ENCODE measurements at places on chromosomes 5 and 9.
A peak's percentile ranks its signal among the peaks of the same experiment; 100 is the strongest.

DNA sequence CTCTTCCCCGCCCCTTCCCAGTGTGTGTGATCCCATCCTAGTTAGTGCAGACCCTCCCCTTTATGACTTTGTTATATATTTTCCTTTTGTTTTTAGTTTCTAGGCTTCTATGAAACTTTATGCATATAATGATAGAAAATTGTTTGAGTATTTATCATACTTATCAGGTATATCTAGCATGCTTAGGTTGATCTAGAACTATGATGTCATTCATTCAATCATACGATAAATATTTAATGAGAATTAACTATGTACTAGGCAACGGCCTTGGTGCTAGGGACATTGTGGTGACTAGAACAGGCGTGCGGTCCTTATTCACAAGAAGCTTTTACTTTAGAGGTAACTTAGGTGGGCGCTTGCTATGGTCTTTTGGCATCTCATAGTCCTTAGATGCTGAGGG is 13.6 kb upstream of the ANKRD55 start:
- DNase-seq: no peak

DNA sequence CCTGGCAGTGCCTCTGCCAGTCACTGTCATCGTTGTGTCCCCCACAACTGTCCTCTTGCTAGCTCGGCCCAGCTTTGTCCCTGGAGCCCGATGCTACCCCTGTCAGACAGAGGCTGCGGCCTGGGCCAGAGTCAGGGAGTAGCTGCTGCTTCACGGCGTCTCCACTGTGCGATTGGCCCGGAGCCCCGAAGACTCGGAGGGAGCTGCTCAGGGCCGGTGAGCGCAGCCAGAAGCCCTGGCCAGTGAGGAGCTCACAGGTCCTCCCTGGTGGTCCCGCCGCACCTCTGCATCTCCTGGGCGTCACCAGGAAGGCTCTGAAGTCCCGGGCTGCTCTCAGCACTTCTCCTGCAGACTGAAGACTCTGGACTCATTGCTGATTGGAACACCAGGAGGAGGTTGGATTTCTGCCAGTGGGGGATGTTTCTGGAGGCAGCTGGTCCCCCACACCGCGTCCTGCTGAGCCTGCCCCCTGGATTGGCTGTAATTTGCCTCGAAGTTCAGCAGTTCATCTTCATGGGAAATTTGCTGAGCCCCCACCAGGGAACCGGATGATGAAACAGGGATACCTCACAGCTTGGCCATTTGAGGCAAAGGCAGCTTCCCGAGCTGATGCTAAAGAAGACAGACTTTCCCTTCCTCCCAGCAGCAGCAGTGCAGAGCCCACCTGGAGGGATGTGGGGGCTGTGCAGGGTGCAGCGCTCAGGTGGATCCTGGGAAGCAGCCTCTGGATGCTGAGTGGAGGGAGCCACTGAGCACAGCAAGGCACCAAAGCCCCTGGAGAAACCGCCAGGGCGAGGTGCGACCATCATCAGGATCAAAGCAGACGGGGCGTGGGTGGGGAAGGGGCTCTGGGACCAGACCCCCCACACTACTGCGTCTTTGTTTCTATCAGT is 45.6 kb downstream of the USP20 start:
- DNase-seq: no peak

- DNase-seq: peak; percentile 44
Observed at GRCh38 chr9:106784076-106784475, 78.9 kb upstream of the ZNF462 start.

DNA sequence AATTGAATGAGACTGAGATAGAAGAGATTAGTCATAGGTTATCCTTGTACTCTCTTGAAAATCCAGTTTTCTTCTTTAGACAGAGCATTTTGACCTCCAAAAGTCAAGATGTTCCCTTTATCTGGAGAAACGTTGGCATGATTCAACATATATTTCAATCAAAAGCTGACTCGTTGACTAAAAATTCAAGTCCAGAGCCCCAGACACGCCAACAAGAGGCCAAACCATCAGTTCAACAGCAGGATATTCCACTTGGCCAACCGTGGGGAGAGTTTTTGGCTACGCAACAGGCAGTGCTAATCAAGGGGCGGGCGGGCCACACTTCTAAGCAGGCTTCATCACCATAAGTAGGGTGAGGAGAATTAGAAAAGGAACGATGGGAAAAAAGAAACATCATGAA is 119.1 kb downstream of the SLIT3 start:
- no peak for DNase-seq

DNA sequence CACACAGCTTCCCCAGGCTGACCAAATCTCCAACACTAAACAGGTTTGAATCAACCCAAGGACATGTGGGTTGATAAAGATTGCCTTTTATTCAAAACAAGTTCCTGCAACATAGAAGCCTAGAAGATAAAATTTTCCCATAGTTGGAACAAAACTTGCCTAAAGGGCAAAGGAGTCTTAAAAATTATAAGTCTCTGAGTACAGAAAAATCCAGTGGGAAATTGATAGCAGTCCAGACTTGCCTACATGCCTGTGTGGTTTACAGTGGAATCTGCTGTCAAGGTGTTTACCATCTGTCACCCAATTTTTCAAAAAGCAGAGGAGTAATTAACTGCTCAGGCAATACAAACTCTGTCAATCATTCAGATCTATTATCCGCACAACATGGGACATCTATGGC is 168.2 kb downstream of the PPP2R2B start:
- DNase-seq: no peak

DNA sequence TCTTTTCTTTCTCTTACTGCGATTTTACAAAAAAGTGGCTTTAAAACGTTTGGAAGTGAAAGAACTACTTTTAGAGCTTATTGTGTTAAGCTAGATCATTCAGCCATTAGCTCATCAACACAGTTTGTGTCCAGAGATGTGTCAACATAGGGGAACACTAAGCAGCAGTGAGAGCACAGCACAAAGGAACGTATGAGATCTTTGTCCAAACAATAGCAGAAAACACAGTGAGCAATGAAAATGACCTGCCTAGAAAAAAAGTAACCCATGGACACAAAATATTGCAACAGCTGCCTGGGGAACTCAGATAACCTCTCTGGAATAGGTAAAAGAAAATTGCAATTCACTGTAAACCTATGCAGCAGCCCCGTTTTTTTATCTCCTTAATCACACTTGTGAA is 372.5 kb downstream of the ARHGEF28 start:
- DNase-seq: peak; percentile 75

- no peak for DNase-seq
Observed at GRCh38 chr9:138112090-138112748, 234.6 kb downstream of the CACNA1B start.

DNA sequence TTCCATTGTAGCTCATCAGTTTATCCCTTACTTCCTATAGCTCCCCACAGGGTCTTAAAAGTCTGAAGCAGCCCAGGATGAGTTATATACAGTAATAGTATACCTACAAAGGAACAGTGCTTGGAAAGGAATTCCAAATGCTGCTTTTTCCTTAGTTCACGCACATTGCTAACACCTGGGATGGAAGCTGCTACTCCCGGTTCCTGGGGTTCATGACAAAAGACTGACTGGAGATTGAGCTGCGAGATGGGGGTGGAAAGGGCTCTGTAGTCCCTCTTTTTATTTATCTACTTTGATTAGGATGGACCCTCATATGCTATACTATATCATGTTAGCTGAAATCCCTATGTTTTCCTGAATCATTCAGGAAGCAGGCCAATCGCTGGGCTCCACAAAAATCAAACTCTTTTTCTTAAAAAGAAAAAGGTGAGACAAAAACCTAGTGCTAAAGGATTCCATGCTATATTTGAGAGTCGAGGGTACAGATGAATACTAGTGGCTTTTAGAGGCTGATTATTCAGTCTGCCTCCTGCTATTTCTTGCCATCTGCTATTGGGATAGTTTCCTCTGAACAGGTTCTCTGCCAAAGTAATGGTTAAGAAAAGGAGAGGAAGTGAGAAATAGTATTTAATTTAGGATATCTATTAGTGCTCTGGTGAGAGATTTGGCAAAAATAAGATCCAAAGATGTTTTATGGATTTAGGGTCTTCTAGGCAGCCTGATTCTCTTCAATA is 81.2 kb downstream of the MRPS27 start:
- DNase-seq: no peak

DNA sequence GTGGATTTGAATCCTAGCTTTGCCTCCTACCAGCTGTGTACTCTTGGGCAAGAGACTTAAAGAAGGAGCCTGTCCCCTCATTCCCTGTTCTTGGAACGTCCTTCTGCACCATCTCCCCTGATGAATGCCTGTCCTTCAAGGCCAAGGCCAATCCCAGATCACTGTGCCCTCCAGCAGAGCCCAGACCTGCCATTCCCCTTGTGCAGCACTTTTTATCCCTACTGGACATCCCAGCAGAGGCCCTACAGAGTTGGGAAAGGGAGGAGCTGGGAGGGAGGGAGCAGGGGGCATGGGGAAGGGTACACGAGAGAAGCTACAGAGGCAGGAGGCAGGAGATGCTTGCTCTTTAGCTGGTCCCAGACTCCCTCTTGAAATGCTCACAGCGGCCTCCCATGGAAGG is 223.9 kb downstream of the PBX3 start:
- DNase-seq: no peak

GRCh38 chr9:37801287-37801850 is 772 bp downstream of the DCAF10 start:
- DNase-seq: peak; percentile 29

DNA sequence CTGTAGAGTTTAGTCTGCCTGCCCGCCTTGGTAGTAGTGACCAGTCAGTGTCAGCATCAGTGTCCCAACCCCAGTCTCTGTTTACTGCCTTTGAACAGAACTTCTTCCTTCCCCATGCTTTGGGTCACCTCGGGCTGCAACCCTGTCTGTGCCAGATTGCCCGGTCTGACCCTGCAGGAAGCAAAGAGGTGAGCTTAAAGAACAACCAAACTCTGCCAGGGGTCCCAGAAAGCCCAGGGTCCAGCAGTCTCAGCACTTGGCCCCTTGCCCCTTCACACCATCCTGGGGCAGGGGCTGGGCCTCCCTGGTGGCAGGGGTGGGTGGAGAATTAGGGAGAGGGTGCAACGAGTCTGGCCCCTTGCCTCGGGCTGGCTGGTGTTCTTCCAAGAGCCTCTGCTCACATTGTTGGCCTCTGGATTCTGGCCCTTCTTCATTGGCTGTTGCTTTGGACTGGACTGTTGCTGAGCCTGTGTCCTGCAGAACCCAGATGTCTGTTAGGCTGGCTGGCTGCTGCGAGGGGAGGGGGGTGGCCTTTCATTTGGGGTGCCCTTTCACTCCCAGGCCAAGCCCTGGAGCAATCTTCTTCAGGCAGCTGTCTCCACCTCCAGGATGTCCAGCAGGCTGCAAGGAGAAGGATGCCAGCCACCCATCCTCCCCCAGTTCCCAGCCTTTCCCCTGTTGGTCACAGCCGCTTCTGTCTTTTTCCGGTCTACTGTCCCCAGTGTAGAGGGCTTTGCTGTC is 51.2 kb downstream of the SAR1B start:
- no peak for DNase-seq

DNA sequence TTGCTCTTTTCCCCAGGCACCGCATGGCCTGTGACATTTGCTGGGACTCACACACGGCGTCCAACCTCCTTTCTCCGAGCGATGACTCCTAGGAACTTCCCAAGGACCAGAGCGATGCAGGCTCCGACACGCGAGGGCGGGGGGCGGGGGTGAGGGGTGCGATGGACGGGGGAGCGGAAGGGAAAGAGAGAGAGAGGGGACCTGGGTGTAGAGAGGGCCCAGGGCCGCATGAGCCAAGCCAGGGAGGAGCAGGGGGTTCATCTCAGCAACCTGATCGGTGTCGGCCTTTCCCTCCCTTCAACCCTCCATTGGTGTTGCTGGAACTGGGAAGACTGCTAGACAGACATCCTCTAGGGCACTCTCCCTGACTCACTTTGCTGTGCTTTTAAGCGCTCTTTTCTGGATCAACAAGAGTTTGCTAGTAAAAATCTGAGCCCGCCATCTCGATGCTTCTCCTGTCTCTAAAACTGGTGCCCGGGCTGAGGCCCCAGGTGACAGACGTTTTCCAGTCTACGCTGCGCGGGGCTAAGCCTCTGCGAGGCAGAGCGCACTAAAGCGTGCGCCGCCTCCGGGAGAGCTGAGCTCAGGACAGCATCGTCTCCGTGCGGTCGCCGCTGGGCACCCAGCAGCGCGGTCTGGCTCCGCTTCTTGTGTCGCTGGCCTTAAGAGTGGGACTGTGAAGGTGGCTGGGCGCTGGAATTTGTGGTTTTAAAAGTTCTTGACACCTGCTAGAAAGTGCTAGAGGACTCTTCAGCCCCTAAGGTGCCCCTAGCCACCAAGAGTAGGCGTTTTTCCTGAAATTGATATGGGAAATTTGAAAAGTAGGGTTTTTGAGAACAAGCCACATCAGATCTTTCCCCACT is 1.0 kb upstream of the TSLP start:
- no peak for DNase-seq

GRCh38 chr5:136191304-136192014 is 1.5 kb downstream of the SMIM32 start:
- DNase-seq: peak; percentile 43

GRCh38 chr5:166068547-166069335 is 2222.7 kb upstream of the WWC1 start:
- DNase-seq: no peak

GRCh38 chr5:133200256-133200655 is 148.4 kb downstream of the HSPA4 start:
- no peak for DNase-seq

DNA sequence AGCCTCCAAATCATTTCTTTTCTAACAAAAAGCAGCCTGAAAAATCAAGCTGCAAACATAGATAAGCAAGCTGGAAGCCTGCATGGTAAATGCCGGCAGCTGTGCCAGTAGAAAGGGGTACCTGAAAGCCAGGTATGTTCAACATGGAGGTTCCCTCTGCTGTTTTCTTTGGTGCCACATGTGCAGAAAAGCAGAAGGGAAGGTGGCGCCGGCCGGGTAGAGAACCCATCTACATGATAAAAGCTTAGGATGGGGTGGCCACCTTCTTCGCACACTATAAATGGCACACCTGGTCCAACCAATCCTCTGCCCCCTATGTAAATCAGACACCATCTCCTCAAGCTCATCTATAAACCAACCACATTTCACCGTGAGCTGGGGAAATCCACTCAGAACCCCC is 268.9 kb upstream of the IRX2 start:
- DNase-seq: no peak

DNA sequence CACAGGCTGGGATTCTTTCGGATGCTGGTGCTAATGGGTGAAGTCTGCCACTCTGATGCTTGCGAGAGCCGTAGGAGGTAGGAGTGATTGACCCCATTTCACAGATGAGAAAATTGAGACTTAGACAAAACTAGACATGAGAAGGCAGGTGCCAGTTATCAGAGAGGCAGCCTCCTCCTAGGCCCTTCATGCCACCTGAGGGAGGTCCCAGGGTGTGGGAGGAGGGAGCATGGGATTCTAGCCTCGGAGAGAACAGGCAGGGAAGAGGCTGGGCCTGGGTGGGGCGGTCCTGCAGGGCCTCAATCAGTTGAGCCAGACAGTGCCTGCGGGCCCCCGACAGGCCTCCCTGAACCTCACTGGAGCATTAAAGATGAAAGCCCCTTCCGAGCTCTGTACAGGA is 112.4 kb downstream of the COL23A1 start:
- DNase-seq: no peak

- DNase-seq: peak; percentile 72
Observed at GRCh38 chr9:121841771-121842611, 190.6 kb downstream of the DAB2IP start.

- no peak for DNase-seq
Observed at GRCh38 chr5:96093890-96094381, 132.3 kb upstream of the ELL2 start.

GRCh38 chr5:57703721-57704120 is 221.1 kb upstream of the ACTBL2 start:
- DNase-seq: no peak

GRCh38 chr5:92923885-92924284 is 657.1 kb downstream of the NR2F1-AS1 start:
- DNase-seq: no peak

GRCh38 chr9:126720661-126721563 is 83.9 kb upstream of the ZBTB43 start:
- DNase-seq: no peak

Measured in cardiac fibroblast (primary cell).